GM12891 (cell line): ENCODE measurements at places on chromosomes 6 and 20.
A peak's percentile ranks its signal among the peaks of the same experiment; 100 is the strongest.

DNA sequence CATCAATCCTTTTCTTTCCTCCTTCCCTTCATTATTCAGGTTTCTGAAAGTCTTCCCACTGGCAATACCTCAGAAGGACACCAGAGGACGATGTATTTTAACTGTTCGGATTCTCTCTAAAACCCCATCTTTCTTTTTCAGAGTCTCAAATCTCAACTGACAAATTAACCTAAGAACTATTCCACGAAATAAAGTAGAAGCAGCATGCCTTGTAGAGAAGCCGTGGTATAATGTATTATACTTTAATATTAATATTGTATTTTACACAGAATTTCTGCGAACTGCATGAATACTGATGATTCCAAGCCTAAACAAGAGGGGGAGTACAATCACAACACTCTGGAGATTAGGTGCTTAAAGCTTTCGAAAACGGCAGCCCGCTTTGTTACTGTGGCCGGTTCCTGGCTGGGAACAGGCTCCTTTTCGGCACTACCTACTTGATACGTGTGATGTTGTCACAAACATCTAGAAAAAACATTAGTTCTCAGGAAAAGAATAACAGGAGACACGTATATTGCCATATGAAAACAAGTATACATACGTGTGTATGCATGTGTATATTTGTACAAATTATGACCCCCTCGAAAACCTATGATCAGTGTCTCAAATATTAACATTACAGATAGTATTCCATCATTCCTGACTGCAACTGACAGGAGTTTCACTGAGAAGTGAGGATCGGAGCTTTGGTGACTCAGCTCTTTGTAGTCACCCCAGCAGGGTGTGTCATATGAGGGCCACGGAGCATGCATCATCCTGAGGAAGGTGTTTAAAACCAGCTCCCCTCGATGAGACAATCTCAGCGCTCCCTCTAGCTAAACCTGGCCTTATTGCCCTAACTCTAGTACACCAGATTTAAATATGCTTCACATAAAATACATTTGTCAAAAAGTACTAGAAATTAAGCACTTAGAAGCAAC lies 319.7 kb upstream of the TCF21 start:
- no peak for DNase-seq

- no peak for DNase-seq
These were observed 33.3 kb upstream of the ADGRF4 start for GRCh38 chr6:47665112-47665511.

- DNase-seq: no peak
These were observed 11.1 kb upstream of the ELOVL2 start for GRCh38 chr6:11055127-11055627.

DNA sequence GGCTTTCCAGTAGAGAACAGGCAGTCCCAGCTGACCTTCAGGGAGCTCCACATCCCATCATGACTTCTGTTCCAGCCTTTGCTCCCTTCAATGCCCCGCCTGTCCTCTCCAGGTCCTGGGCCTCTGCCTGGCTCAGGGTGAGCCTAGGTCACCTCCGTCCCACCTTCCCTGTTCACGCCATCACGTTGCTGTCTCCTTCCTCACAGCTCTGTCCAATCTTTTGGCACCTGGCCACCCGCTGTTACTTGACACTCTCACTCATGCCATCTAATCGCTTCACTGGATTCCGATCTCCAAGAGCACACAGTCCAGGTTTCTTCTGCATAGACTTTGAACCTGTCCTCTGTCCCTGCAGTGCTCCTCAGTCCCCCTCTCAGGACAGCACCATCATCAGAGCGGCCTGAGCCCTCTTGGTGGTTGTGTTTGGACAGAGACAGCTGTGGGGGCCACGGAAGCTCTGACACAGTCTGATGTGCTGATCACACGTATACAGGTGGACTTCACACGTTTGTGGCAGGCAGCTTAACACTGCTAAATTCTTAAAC lies 34.7 kb upstream of the TIAM2 start:
- DNase-seq: no peak

- DNase-seq: no peak
These were observed 18.2 kb upstream of the PCMTD2 start for GRCh38 chr20:64237316-64237715.

GRCh38 chr6:111456208-111456607 lies 26.8 kb downstream of the REV3L start:
- no peak for DNase-seq

DNA sequence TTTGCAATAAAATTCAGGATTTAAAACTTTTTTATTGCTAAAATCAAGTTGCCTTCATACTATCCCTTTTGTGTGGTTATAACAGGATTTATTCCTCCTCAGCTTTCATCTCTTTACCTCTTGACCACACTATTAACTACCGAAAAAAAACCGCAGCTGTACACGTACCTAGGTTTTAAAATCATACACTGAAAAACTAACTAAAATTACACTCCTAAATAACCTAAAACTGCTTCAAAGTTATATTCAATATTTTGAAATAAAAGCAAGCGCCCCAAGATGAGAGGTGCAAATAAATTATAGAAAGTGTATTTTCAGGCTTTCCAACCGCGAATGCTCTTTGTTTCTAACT lies 1.4 kb downstream of the MPC1 start:
- no peak for DNase-seq

DNA sequence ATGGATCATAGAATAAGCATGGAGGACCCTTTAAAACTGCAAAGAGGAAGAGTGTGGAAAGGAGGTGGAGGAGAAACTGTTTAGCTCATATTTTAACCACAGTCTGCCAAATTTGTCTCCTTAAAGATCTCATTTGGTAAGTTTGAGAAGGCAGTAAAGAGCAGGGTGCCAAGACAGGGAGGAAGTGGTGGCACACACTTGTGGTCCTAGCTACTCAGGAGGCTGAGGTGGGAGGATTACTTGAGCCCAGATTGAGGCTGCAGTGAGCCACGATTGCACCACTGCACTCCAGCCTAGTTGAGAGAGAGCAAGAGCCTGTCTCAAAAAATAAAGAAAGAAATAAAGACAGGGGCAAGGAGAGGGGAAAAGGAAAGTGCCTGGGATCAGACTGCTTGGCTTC lies 16.8 kb upstream of the DCBLD1 start:
- no peak for DNase-seq

GRCh38 chr6:17001188-17001587 lies 100.7 kb upstream of the STMND1 start:
- DNase-seq: no peak

DNA sequence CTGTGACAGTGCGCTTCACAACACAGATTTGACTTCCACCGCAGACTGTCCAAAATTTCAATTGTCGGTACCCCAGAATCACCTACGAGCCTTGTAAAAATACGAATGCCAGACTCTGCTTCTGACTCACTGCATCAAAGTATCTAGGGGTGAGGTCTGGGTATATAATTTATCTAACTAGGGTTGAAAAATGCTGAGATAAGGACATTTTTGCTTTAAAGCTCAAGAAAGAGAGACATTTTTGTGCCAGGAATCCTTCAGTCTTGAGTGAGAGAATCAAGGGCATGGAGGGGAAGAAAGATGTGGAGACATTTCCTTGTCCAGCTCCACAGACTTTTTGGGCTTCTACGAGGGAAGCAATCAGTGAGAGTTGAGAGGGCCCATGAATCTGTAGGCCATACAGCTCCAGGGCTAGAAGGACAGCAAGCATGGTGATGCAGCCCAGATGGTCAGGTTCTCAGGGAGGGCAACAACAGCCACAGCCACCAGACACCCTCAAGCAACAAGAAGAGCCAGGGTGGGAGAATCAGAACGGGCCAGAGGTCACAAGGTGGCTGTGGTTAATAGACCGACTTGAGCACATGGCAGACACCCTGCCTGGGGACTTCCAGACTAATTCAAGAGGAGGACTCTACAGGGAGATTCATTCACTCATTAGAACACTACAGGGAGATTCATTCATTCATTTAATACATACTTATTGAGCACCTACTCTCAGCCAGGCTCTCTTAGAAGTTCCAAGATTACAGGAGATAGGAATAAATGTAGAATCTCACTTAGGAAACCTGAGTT lies 211.1 kb upstream of the PRDM1 start:
- no peak for DNase-seq

- DNase-seq: no peak
These were observed 32.1 kb downstream of the ADRM1 start for GRCh38 chr20:62334881-62335280.

DNA sequence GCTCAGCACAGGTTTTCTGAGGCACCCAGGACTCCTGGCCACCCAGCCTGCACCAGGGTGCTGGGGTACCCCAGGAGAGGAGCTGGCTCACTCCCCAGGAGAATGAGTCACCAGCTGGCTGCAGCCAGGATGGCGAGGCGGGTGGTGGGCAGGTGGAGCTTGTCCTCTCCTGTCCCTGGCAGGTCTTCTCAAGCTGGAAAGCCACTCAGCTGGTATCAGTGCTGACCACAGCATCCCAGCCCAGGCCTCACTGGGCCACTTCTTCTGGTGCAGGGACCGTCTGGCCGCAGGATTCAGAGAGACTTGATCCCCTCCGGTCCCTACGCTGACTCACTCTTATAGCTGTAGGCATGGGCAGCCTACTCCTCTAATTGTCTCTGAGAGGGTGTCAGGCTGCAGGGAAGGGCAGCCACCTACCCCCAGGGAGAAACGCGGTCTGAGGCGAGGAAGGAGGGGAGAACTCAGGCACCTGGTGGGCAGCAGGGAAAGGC lies 22.2 kb downstream of the TFEB start:
- DNase-seq: no peak

DNA sequence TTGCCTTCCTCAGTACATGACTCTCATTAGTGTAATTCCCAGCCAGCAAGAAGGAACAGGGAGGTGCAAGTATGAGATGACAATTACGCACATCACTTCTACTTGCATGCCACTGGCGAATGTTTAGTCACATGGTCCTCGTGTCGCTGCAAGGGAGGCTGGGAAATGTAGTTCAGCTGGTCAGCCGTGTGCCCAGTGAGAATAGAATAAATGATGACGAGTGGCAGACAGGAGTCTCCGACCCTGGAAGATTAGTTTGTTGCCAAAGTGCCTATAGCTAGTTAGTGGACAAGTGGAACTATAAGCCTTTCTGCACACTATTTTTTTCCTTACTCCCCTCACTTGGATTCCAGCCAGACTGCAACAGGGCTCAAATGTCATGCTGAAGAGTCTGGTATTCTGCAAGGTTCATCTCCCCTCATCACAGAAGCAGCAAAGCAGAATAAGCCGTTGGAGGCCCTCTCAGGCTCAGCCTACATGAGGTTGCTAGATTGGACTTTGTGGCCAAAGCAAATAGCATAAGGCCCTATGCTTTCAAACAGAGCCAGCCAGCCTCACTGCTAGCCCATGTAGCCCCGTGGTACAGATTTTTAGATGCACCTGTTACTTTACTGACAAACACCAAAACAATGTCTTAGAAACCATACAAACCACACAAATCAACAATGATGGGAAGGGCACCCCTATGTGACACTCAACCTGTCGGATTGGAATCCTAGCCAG lies 9.7 kb downstream of the LINC00237 start:
- DNase-seq: no peak

- no peak for DNase-seq
These were observed 119.8 kb downstream of the SGK1 start for GRCh38 chr6:134198093-134198492.

DNA sequence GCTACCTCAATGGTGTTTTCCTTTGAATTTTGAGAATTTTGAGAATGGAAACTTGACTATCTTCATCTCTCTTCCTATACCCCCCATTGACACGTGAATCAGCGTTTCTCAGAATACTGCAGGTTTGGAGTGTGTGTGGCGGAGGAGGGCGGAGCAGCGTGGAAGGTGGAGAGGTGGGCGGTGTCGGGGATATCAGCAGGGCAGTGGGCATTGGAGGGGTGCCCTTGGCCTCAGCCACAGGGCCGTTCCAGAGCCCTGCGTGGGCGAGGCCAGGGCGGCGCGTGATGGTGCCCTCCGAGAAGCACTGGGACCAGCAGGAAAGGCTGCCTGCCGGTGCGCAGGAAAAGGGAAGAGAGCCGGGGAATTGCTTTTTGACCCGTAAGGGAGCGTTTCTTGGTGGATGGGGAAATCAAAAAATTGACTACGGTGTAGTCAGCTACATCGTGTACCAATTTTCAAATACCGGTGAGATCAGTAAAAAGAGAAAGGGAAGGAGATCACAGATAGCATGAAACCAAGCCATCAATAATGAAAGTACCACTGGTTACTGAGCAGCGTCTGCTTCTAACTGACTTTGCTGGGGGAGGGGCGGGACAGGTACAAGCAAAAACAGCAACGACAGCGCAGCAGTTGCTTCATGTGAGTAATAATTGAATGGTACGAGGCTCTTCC lies 82.7 kb upstream of the DUSP22 start:
- peak; percentile 68 for DNase-seq

- no peak for DNase-seq
These were observed 586.0 kb upstream of the CHD6 start for GRCh38 chr20:42204109-42204660.

DNA sequence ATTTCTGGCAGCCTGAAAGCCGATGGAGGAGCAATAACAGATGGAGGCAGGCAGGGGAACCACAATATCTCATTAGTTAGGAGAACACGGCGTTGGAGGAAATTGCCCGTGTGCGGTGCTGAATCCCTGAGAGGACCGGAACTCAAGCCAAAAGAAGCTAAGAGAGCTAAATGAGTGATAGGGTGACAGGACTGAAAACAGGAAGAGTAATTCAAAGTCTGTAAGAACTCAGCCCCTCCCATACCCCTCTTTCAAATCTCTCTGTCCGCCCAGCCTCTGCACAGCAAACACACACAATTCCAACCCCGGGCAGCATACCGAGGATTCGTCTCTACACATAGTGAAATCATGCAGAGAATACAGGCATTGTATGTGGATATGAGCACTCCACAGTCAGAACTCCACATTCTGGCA lies 2.6 kb upstream of the IPCEF1 start:
- DNase-seq: no peak

DNA sequence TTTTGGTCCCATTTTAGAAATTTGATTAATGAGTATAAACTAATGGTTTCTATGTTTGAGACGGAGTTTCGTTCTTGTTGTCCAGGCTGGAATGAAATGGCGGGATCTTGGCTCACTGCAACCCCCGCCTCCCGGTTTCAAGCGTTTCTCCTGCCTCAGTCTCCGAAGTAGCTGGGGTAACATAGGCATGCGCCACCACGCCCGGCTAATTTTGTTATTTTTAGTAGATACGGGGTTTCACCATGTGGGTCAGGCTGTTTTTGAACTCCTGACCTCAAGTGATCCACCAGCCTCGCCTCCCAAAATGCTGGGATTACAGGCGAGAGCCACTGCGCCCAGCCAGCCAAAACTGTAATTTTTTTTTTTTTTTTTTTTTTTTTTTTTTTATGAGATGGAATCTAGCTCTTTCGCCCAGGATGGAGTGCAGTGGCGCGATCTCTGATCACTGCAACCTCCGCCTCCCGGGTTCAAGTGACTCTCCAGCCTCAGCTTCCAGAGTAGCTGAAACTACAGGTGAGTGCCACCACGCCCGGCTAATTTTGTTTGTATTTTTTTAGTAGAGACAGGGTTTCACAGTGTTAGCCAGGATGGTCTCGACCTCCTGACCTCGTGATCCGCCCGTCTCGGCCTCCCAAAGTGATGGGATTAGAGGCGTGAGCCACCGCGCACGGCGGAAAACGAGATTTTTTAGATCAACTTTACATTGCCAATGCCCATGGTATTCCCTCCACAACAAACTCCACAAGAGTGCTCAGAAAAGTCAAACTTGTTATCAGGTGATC lies 127.8 kb downstream of the HFE start:
- no peak for DNase-seq
